ENCODE measurements at places on chromosomes 13 and 19. TPM values are rescaled to one million over a fixed set of nuclear protein-coding genes. Genes with fewer than 3 reads are reported as not detected.

The PTPRH gene
- 4.0 TPM for total RNA-seq

DNA sequence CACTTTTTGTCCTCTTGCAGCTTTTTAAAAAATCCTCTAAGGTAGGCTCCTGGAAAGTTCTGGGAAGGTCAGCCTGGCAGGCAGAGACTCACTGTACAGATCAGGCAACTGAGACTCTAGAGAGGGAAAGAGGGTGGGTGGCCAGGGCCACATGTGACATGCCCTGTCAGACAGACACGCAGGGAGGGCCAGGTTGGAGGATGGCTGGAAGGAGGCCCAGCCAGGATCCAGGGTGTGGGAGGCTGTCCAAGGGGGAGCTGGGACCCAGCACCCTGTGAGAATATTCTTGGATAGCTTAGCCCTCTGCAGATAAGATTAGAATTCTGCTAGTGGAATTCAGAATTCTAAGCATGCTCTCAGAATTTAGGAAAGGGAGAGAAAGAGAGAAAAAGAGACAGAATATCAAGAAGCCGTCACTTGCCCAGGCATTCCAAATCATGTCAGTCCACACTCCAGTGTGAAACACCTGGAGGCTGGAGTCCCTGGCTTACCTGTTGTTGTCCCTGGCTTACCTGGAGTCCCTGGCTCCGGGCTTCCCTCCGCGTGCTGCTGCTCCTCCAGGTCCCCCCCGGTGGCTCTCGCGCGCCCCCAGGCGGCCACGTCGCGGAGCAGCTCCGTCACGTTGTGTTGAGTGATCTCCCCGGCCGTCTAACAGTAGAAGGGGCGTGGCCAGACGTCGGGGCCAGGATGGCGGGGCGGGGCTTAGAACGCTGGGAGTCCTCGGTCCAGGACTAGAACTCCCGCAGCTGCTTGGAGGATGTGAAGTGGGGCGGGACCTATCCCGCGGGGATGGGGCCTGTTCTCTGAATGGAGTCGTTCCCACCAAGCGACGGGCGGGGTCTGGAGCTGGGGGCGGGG is 2.8 kb upstream of the TNNI3 start:
- ATAC-seq: peak; percentile 75

The C5AR2 gene
- total RNA-seq: 2.3 TPM

The METTL21C gene
- total RNA-seq: not detected

DNA sequence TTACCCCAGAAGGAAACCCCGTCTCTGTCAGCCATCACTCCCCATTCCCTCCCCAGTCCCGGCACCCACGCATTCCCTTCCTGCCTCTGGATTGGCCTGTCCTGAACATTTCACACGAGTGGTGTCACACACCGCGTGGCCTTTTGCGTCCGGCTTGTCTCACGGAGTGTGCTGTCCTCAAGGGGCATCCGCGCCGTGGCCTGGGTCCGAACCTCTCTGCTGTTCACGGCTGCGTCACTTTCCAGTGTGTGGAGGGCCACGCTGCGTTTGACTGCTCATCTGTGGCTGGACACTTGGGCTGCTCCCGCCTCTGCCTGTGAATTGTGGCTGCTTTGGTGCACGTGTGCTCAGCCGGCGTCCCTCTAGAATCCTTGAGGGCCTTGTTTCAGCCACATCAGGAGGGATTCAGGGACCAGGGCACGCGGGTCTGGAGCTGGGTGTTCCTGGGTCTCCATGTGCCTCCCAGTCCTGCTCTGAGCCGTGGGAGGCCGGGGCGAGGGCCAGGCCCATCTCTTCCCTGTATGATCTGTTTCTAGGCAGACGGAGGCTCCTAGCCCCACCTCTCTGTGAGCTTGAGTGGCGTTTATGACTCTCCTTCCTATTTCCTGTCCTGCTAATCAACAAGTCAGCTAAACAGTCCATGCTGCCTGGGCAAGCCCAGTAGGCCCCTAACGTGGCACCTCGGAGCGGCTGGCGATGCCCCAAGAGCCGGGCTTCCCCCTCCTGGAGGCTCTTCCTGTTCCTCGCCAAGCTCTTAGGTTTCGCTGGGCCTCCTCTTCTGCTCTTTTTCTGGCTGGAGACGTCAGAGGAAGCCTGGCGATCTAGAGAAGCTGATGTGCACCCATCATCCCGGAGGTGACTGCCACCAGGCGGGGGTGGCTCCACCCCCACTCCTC is 8.1 kb downstream of the STK11 start:
- ATAC-seq: peak; percentile 66

The NDUFB7 gene
- total RNA-seq: 393 TPM

DNA sequence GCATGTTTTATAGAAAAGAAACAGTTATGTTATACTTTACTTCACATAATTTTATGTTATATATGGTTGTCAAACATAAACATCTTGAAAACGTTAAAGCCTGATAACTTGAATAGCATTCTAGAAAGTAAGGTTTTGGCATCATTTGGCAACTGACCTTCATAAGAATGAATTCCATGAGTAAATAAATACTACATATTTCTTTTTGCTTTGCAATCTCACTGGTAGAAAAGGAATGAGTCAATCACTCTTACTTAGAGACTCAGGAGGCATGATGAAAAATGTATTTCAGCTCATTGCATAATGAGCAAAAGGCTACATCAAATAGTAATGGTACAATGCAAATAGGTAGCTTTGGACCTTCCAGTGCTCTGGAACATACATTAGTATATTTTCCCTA is 1381.9 kb downstream of the EFNB2 start:
- no peak for ATAC-seq

GRCh38 chr19:4676955-4677731 is 7.0 kb upstream of the MYDGF start:
- ATAC-seq: peak; percentile 51

GRCh38 chr13:106163426-106163825 is 372.0 kb downstream of the EFNB2 start:
- ATAC-seq: no peak

DNA sequence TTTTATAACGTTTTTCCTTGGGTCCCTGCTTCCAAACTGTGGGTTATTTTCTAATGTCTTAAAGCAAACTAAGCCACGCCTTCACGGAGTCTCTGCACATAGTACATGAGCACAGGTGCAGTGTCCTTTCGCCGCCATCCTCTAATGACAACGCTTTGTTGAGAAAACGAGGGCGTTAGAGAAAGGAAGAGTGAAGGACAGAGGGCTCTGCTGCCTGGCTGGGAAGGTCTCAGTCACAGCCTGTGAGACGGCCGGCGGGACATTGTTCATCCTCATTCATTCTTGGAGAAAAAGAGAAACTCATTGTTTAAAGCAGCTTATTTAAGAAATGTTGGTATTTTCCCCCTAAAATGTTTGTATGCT is 9.5 kb downstream of the IL17D start:
- no peak for ATAC-seq

The TEKTIP1 gene
- total RNA-seq: not detected
